Pancreas (tissue), 10 donors: ENCODE measurements at places on chromosomes 12 and 14. TPM values are rescaled to one million over a fixed set of nuclear protein-coding genes. Genes with fewer than 3 reads are reported as not detected.

KRT6C gene
- not detected for total RNA-seq

ANKRD9 gene
- 9.5 TPM for total RNA-seq

KRAS gene
- 7.3 TPM for total RNA-seq

IFNG-AS1 gene
- total RNA-seq: 0.22 TPM

RFX4 gene
- 0.51 TPM for total RNA-seq

PTPN6 gene
- total RNA-seq: 13.7 TPM

PTHLH gene
- 0.50 TPM for total RNA-seq

KRT1 gene
- total RNA-seq: not detected

VAMP1 gene
- 4.1 TPM for total RNA-seq

PLEKHG3 gene
- total RNA-seq: 44.5 TPM

- no peak overlapping the region for H3K27ac ChIP-seq
- H3K27me3 ChIP-seq: no peaks in the 10 kb centered on the region
- H3K36me3 ChIP-seq: no peaks in the 10 kb centered on the region
- H3K4me3 ChIP-seq: no peak overlapping the region
- H3K4me1 ChIP-seq: no peaks in the 10 kb centered on the region
These were observed 27.9 kb downstream of the ESR2 start for GRCh38 chr14:64266239-64266638.

- no peaks in the 10 kb centered on the region for H3K4me1 ChIP-seq
- DNase-seq: no peak
- no peaks in the 10 kb centered on the region for H3K36me3 ChIP-seq
- H3K27me3 ChIP-seq: no peaks in the 10 kb centered on the region
- no peak overlapping the region for H3K27ac ChIP-seq
These were observed 609.3 kb downstream of the DIO2 start for GRCh38 chr14:79602045-79602444.

DNA sequence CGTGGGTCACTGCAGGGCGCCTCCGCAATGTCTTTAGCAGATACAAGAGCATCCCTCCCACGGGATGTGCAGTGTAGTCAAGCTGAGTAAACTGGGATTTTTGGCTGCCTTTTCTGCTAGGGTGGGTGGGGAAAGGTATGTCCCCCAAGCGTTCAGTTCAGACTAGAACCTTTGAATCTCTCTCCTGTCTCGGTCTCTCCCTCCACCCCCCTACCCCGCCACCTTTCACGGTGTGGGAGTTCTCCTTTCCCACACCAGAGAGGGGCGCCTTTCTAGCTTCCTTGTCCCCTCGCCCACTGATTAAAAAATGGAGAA lies 525 bp upstream of the FAR2 start:
- DNase-seq: no peak
- H3K4me1 ChIP-seq: no peaks in the 10 kb centered on the region
- H3K27me3 ChIP-seq: no peaks in the 10 kb centered on the region
- no peak overlapping the region for H3K4me3 ChIP-seq
- H3K27ac ChIP-seq: no peak overlapping the region

DNA sequence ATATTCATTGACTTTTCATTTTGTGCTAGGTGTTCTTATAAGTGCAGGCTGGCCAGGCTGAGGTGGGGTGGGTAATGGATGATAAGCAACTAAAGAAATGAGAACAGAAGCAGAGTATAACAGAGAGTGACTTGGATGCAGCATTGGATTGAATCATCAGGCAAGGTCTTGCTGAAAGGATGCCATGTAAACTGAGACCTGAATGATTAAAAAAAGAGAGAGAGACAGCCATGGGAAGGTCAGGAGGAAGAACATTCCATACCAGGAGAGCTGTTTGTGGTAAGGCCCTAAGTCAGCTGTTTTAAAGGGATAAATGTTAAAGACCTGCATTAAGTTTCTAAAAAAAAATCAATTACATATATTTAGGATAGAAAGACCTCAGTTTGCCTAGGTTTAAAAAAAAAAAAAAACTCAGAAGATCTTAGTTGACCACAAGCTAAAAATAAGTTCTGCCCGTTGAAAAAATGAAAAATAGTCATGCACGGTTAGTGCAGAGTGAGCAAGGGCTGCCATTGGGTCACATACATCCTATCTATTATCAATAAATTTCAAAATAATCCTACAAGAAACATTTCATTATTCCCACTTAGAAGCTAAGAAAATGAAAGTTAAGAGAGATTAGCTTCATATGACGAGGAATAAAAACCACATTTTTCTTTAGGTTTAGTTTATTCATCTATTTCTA lies 37.2 kb downstream of the IFNG start:
- H3K27ac ChIP-seq: no peak overlapping the region
- H3K4me3 ChIP-seq: no peak overlapping the region
- no peaks in the 10 kb centered on the region for H3K36me3 ChIP-seq
- no peaks in the 10 kb centered on the region for H3K4me1 ChIP-seq
- no peak for DNase-seq

- no peak for DNase-seq
- no peak overlapping the region for H3K27ac ChIP-seq
- H3K4me1 ChIP-seq: no peaks in the 10 kb centered on the region
- no peak overlapping the region for H3K4me3 ChIP-seq
- H3K27me3 ChIP-seq: no peaks in the 10 kb centered on the region
- no peaks in the 10 kb centered on the region for H3K36me3 ChIP-seq
These were observed 32.8 kb upstream of the LUM start for GRCh38 chr12:91144053-91144452.

GRCh38 chr14:33676135-33676566 lies 274.7 kb downstream of the EGLN3 start:
- no peaks in the 10 kb centered on the region for H3K36me3 ChIP-seq
- no peak for DNase-seq
- H3K27me3 ChIP-seq: no peaks in the 10 kb centered on the region
- H3K4me1 ChIP-seq: no peaks in the 10 kb centered on the region
- H3K27ac ChIP-seq: no peak overlapping the region
- no peak overlapping the region for H3K4me3 ChIP-seq

- no peaks in the 10 kb centered on the region for H3K27me3 ChIP-seq
- DNase-seq: no peak
- no peaks in the 10 kb centered on the region for H3K36me3 ChIP-seq
- no peak overlapping the region for H3K4me3 ChIP-seq
- no peaks in the 10 kb centered on the region for H3K4me1 ChIP-seq
These were observed 31.5 kb downstream of the DTX1 start for GRCh38 chr12:113088037-113088436.

GRCh38 chr14:52072266-52072780 lies 3.5 kb upstream of the NID2 start:
- no peak overlapping the region for H3K4me3 ChIP-seq
- no peaks in the 10 kb centered on the region for H3K27me3 ChIP-seq
- H3K4me1 ChIP-seq: peaks cover 8% of the 10 kb centered on the region
- no peak for DNase-seq
- no peak overlapping the region for H3K27ac ChIP-seq

GRCh38 chr12:104577581-104577981 lies 120.8 kb downstream of the CHST11 start:
- no peaks in the 10 kb centered on the region for H3K27me3 ChIP-seq
- H3K36me3 ChIP-seq: no peaks in the 10 kb centered on the region
- no peak overlapping the region for H3K27ac ChIP-seq
- no peak overlapping the region for H3K4me3 ChIP-seq
- no peaks in the 10 kb centered on the region for H3K4me1 ChIP-seq
- DNase-seq: no peak

- no peaks in the 10 kb centered on the region for H3K36me3 ChIP-seq
- no peak overlapping the region for H3K27ac ChIP-seq
- no peak for DNase-seq
- H3K4me1 ChIP-seq: no peaks in the 10 kb centered on the region
- H3K4me3 ChIP-seq: no peak overlapping the region
These were observed 275.5 kb downstream of the DPF3 start for GRCh38 chr14:72618424-72618823.

GRCh38 chr12:57473392-57473791 lies 6.3 kb downstream of the ARHGAP9 start:
- peak; percentile 5 for DNase-seq
- H3K36me3 ChIP-seq: no peaks in the 10 kb centered on the region
- peaks cover 3% of the 10 kb centered on the region for H3K4me1 ChIP-seq
- H3K4me3 ChIP-seq: no peak overlapping the region

DNA sequence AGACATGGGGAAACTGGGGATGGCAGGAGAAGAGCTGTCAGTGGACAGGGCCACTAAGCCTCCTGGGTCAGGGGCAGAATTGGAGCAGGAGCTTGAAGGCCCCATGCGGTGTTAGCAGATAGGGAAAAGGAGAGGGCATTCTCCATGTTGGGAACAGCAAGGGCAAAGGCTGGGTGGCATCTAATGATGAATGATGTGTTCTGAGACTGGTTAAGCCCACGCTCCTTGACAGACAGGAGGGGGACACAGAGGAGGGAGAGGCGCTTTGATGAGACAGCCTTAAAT lies 63.0 kb downstream of the CLMN start:
- DNase-seq: no peak
- H3K4me1 ChIP-seq: peaks cover 36% of the 10 kb centered on the region
- no peak overlapping the region for H3K4me3 ChIP-seq
- H3K27ac ChIP-seq: no peak overlapping the region

DNA sequence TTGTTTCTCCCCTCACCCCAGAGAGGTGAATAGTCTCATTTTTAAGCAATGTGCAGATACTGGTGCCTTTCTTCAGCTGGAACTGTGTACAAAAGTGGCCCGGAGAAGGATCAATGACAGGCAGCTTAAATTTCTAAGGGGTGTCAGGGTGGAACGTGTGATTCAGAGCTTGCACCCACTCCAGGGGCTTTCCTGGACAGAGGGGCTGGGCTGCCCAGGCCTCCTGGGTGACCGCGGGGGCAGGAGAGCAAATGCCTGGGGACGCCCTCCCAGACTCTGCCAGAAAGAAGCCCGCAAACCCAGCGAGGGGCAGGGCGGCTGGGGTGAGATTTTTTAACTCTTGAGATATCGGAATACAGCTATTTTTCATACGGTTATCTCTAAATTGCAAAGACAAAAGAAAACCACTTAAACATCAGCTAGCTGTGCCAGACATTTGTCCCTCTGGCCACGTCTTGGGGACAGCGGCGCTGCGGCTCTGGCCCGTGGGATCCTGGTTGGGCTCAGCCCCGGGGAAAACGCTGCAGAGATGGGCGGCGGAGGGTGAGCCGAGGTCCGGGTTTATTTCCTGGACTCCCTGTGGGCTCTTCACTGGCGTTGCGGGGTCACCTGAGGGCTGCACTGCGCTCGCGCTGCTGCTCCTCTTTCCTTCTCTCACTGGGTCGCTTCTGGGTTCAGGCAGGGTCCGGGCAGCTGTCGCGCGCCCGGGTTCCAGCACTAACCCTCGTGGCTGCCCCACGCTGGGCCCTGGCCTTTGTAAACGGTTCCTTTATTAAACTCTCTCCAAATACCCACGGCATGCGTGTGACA lies 35.8 kb downstream of the NFKBIA start:
- H3K4me1 ChIP-seq: no peaks in the 10 kb centered on the region
- no peak for DNase-seq
- no peaks in the 10 kb centered on the region for H3K27me3 ChIP-seq
- no peak overlapping the region for H3K27ac ChIP-seq
- H3K4me3 ChIP-seq: no peak overlapping the region

DNA sequence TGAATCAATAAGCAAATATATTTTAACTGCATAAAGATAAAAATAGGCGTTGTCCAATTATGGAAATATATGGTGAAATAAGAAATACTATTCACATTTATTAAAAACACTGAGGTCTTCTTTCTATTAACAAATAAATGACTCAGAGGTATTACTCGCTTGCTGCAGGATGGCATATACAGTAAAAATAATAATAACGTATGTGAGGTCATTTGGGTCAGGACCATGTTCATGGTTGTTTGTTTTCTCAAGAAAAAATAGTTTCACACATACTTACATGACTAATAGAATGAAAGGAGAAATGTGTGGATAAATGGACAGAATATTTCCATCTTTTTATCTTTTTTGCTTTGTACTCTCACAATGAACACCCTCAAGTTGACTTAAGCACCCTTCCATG lies 46.5 kb upstream of the RTL1 start:
- H3K4me1 ChIP-seq: no peaks in the 10 kb centered on the region
- no peaks in the 10 kb centered on the region for H3K27me3 ChIP-seq
- H3K4me3 ChIP-seq: no peak overlapping the region
- no peak overlapping the region for H3K27ac ChIP-seq

DNA sequence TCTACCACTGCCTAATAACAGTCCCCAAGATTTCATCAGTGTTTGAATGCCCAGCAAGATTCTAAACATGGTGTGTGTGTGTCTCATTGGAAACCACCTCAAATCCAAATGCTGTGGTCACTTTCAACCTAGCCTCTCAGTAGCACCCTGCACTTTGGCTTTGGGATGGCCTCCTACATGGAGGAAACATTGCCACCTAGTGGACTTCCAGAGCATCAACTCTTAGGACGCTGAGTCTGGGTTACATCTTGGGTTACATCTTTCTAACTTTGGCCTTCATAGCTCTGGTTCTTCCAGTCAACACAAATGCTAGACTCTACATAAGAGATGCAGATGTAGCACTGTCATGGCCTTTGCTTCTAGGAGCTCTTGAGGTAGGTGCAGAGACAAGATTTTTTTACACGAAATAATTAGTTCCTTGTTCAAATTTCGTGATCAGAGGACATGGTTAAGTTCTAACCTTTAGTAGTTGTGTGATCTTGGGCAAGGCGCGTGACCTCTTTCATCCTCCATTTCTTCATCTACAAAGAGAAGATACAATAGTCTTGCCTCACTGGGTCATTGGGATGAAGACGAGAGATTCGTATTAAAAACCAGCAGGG lies 113.5 kb upstream of the VASH1 start:
- no peak for DNase-seq
- no peaks in the 10 kb centered on the region for H3K27me3 ChIP-seq
- H3K36me3 ChIP-seq: no peaks in the 10 kb centered on the region
- no peak overlapping the region for H3K4me3 ChIP-seq

DNA sequence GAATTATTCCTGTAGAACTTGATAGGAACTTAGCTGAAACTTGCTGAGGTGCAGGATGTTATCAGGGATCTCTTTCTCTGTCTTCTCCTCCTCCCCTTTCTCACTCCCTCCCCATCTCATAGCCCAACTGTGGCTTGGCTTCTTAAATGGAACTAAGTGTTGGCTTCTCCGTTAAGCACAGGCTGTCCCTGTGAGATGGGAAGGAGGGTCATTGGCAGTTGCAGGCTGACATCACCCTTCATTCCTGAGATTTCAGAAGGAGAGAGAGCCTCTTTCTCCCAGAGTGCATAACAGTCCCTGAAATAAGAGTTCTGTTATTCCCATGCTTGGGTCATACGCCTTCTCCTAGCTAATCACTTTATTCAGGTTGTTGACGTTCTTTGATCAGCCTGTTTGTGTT lies 162.0 kb downstream of the UNC79 start:
- H3K27me3 ChIP-seq: no peaks in the 10 kb centered on the region
- no peaks in the 10 kb centered on the region for H3K4me1 ChIP-seq
- no peak overlapping the region for H3K27ac ChIP-seq
- DNase-seq: no peak

GRCh38 chr14:38056270-38056669 lies 151.4 kb upstream of the SSTR1 start:
- H3K4me3 ChIP-seq: no peak overlapping the region
- H3K27me3 ChIP-seq: no peaks in the 10 kb centered on the region
- no peak overlapping the region for H3K27ac ChIP-seq
- DNase-seq: no peak
- no peaks in the 10 kb centered on the region for H3K4me1 ChIP-seq

- no peaks in the 10 kb centered on the region for H3K4me1 ChIP-seq
- no peaks in the 10 kb centered on the region for H3K27me3 ChIP-seq
- no peak overlapping the region for H3K4me3 ChIP-seq
- no peak for DNase-seq
- H3K27ac ChIP-seq: no peak overlapping the region
- H3K36me3 ChIP-seq: no peaks in the 10 kb centered on the region
These were observed 74.5 kb upstream of the DYNC1H1 start for GRCh38 chr14:101889898-101890297.

- H3K27me3 ChIP-seq: no peaks in the 10 kb centered on the region
- H3K4me1 ChIP-seq: no peaks in the 10 kb centered on the region
- no peaks in the 10 kb centered on the region for H3K36me3 ChIP-seq
- H3K27ac ChIP-seq: no peak within 1 kb of the TSS
- no peak for DNase-seq
- no peak within 1 kb of the TSS for H3K4me3 ChIP-seq
These were observed at the start of gene KLRK1 for GRCh38 chr12:10389904-10390303. Gene KLRK1, minus strand, starts transcription at chr12:10390041. Its CDS starts 1,231 bp downstream, at chr12:10388810.
